NCI-H1092 treated with DMSO at 0.1 percent for 48 hours (cell line): ENCODE measurements at places on chromosomes 11 and 22.

DNA sequence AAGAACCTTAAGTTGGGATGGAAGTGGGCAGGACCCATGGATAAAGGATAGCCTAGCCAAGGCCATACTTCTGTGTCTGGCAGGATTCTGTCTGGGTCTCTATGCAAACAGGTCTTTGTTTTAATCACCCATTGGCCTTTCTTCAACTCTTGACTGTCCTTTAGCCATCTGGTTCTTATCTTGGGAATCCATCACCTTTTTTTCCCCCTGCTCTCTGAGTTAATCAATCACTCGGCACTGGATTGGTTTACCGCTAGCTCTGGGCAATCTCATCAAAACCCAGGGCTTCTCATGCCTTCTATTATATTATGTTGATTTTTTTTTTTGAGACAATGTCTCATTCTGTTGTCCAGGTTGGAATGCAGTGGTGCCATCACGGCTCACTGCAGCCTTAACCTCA lies 1.8 kb upstream of the RNF169 start:
- DNase-seq = no peak

DNA sequence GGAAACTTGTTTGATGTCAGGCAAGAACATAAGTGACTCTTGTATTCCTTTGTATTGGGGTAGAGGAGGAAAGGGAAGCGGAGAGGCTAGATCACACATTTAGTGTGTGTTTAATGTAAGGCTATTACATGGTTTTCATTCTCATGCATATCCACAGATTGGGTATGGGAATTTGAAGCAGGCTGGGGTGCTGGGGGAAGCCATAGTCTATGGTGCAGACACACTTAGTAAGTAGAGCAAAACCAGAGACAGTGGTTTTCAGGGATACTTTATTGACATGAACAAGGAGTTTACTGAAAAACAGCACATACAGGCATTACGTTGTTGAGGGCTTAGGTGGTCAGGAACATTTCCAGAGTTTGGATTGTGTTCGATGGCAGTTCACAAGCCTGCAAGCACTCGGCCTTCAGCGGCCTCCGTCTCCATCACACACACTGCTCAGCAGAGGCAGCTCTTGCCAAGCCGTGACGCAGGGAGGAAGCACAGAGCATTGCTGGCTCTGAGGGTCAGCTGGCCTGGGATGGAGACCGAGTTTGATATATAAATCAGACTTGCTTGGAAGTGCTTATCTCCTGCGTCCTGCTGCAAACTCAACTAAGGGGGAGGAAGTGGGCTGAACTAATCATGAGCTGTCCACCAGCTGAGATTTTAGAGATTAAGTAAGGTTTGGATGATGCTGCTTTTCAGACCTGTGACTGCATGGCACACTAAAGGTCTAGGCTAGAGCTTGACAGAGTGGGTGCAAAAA lies 25.3 kb downstream of the SCN3B start:
- no peak for DNase-seq

- peak; percentile 90 for DNase-seq
Observed at GRCh38 chr11:61690706-61691379, 10.7 kb downstream of the DAGLA start.

DNA sequence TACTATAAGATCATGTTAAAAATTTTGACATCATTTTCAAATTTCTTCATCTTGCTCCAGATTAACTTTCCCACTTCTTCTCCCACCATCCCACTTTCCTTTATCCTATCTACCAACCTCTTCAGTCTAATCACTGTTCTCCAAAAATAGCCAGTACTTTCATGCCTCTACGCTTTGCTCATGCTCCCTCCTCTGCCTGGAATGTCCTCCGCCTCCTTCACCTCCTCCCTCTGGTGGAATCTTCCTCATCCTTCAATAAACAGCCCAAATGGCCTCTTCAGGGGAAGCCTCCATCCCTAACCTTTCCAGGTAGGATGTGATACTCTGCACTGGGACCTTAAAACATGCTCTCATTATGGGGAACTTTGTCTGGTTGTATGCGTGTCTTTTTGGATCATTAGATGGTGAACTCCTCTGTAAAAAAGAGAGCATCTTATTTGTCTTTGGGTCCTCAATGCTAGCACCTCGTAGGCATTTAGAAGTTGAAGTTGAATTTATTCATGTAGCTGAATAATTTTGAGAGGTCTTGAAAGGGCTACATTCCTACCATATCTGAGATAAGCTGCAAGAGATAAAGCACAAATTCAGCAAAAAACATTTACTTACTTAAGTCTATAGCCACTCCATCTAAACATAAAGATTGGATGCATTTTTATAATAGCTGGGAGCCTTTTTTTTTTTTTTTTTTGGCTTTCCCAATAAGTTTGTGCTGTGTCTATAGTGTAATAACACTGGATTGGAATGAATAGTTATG lies 8.0 kb upstream of the CSRP3 start:
- no peak for DNase-seq

- peak; percentile 37 for DNase-seq
Observed at GRCh38 chr22:42294034-42294985, 23.9 kb upstream of the TCF20 start.

- DNase-seq = no peak
Observed at GRCh38 chr11:118619444-118620197, 12.2 kb downstream of the PHLDB1 start.

GRCh38 chr11:26150031-26150430 lies 181.9 kb upstream of the ANO3 start:
- peak; percentile 2 for DNase-seq
